Stimulated activated CD4-positive, alpha-beta T cell treated with anti-CD3 and anti-CD28 coated beads, Interleukin-1b, Interleukin-23, amount 100 ng/mL, for 4 hours (primary cell): ENCODE measurements at places on chromosomes 4 and X.
A peak's percentile ranks its signal among the peaks of the same experiment; 100 is the strongest.

DNA sequence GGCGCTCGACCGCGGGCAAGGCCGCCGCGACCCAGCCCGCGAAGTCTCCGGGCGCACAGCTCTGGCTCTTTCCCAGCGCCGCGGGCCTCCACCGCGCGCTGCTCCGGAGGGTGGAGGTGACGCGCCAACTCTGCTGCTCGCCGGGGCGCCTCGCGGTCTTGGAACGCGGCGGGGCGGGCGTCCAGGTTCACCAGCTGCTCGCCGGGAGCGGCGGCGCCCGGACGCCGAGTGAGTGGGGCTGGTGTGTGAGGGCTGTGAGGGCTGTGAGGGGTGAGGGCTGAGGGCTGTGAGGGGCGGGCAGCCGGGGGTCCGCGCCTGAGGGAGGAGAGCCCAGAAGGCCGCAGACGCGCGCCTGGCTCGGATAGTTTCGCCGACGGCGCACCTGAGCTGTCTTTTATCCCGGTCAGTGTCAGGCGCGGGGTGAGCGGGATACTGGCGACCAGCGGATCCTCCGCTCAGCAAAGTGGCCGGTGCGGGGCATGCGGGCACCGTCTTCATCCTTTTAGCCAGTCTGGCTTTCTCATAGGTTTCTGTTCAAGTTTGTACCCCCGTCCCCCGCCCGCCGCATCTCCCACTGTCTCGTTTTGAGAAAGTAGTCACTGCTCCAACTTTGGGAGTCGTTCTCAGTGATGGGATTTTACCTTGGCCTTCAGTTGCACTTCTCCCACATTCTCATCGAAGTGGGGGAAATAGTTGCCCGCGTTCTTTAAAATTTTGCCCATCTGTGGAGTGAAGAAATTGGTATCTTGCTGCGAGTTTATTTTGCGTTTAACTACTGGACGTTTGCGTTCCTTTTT is 586 bp downstream of the HERC5 start:
- peak; percentile 25 for DNase-seq

DNA sequence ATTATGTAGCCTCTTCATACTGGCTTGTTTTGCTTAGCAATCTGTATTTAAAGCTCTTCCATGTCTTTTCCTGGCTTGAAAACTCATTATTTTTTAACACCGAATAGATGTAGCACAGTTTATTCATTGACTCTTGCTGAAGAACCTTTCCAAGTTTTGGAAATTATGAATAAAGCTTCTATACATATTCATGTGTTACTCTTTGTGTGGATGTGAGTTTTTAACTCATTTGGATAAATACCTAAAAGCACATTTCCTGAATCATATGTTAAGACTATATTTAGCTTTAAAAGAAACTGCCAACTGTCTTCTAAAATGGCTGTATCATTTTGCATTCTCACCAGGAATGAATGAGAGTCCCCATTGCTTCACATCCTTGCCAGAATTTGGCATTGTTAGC is 2061.7 kb upstream of the AGA start:
- no peak for DNase-seq

DNA sequence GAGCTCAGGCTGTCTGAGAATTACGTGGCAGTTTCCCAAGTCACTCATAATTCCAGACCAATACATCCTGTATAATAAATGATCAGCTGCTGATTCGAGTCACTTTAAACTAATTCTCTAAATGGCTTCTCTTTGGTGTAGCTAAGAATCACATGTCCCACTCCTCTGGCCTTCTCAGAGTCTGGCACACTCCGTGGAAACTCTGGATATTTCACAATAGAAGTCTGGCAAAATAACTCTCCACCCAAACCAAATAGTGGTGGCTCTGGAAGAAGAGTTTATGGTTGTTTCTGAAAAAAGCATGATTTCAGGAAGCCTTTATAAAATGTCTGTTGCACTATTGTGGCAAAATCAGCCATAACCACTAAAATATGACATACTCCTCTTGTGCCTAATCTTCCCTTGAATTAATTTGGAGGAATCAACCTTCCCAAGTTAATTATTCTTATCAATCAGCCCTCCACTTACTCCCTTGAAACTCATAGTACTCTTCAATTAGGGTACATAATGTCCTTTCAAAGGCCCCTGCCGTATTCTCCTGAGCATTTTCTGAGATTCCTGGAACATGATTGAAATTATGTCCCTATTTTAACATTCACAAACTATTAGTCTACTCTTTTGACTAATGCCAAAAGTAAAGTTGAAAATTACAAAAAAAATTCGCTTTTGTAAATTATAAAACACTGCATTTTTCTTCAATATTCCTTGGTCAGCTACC is 991.6 kb downstream of the FAT4 start:
- DNase-seq: no peak

- DNase-seq: no peak
Measured at GRCh38 chr4:128775916-128776315, 33.6 kb upstream of the JADE1 start.

GRCh38 chr4:100359441-100359840 is 158.4 kb downstream of the EMCN start:
- no peak for DNase-seq

DNA sequence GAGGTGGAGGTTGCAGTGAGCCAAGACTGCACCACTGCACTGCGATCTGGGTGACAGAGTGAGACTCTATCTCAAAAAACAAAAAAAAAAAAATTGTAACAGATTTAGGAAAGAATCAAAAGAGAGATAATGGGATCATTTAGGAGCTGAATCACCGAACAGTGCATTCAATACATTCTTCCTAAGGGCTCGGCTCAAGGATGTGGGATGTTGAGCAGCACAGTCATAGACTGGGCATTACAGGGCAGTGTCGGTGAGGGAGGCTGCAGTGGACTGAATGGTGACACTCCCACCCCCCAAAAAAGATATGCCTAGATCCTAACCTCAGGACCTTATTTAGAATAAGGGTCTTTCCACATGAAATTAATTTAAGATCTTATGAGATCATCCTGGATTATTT is 70.0 kb downstream of the EVC2 start:
- DNase-seq: no peak
